Right hindlimb (tissue), 1 donor: ENCODE measurements at places on chromosomes 3 and 15.

GRCh38 chr15:58185439-58185838 is 47.3 kb downstream of the AQP9 start:
- DNase-seq: no peak

DNA sequence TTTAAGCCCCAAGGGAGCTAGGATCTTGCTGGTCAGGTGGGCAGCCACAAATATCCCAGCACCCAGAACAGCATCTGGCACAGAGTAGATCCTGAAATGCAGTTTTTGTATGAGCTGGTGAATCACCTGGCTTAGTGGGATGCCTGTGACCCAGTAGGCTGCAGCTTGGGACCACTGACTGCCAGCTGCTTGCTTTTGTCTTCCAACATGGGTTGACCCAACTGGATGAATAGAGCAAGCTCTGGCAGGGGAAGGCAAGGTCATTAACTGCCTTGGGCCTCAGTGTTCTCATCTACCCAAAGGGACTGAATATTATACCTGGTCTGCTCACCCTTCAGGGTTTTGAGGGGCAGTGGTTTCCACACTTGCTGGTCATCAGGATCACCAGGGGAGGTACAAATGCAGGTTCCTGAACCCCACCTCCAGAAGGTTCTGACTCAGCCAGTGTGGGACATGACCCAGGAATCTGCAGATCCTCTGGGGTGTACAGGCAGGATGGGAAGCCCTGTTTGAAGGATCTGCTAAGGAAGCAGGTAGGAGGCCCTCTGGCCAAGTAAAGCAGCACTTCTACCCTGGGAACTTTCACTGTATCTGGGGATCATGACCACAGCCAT is 55.4 kb downstream of the ITGA11 start:
- no peak for DNase-seq

GRCh38 chr3:5012367-5012766 is 33.1 kb downstream of the BHLHE40 start:
- no peak for DNase-seq

DNA sequence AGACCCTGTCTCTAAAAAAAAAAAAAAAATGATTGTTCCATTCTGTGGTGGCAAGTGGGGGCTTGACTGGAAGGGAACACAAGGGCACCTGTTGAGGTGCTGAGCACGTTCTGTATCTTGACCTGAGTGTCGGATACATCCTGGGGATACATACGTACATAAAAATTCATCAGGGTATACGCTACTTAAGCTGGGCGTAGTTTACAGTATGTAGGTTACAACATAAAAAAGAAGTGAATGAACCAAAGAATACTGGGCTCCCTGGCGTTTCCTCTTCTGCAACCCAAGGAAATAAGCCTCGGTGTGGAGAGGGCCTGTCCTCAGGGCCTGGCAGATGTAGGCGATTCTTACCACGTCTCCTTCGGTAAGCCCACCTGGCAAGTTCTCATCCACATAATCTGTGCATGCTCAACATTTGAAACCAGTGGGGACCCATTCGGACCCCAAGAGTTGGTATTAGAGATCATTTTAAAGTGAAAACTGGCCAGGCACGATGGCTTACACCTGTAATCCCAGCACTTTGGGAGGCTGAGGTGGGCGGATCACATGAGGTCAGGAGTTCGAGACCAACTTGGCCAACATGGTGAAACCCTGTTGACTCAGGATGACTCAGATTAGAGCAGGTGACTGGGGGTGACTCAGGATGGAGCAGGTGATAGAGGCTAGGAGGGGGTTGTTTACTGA is 5.1 kb upstream of the MUC20 start:
- DNase-seq: no peak

- DNase-seq: no peak
These were observed 296.6 kb upstream of the LMCD1 start for GRCh38 chr3:8204853-8205650.

DNA sequence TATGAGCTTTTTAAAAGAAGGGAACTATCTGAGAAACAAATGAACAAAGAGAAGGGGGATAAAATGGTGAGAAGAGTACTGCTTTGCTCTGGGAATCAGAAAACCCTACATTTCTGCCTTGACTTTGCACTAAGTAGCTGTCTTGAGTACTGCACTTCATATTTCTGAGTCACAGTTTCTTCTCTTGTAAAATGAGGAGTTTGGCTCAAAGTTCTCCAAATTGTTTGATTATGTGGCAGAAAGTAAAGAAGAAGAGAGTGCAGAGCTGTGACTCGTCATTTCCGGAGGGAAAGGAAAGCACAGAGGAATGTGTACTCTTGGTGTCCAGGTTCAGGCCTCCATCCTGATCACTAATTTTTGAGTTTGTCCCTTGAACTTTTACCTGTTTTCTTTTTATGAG is 54.7 kb downstream of the TP63 start:
- no peak for DNase-seq

GRCh38 chr15:51688863-51689262 is 7.6 kb downstream of the SCG3 start:
- DNase-seq: no peak

DNA sequence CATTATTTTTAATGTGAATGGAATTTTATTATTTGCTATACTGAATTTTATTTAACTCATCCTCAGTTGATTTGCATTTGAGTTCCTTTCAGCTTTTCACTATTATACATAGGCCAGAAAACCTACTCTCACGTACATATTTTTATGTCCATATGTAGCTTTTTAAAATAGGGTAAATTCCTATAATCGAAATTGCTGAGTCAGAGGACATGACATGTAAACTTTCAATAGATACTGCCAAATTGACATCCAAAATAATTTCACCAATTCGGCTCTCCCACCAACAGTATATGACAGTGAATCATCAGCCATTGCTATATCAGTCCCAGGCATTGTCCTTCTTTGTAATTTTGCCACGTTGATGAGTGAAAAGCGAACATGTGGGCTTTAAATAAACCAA is 222.5 kb downstream of the SQOR start:
- no peak for DNase-seq

DNA sequence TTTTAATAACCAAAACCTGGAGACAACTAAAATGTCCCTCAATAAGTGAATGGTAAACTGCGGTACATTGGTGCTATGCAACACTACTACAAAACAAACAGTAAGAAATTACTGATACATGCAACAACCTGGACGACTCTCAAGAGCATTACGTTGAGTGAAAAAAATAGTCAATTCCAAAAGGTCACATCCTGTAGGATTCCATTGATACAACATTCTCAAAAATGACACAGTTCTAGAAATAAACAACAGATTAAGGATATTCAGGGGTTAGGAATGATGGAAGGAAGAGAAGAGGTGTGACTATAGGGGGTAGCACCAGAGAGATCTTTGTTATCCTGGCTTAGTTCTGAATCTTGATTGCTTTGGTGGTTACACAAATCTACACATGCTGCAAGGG is 72.2 kb downstream of the ZNF148 start:
- no peak for DNase-seq

- no peak for DNase-seq
These were observed 335.7 kb upstream of the RORA start for GRCh38 chr15:61564785-61565184.

GRCh38 chr15:74378848-74379247 is 11.4 kb upstream of the CYP11A1 start:
- DNase-seq: no peak

GRCh38 chr3:111012388-111013248 is 59.0 kb upstream of the NECTIN3 start:
- no peak for DNase-seq

DNA sequence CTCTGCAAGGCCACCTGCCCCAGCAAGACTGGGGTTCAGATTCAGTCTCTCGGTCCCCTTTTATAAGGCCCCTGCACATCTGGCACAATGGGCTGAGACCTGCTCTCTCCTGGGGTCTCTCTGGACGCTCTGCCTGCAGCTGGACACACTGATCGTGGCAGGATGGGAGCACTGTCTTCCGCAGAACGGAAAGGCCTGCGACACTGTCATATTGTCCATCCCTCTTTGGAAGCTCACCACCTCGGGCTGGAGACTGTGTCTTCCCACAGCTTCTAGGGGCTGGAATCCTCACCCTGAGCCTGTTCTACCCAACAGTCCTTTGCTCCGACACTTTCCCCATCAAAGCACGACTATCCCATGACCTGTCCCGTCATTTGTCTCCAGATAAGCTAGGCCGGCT is 11.5 kb upstream of the IGDCC4 start:
- no peak for DNase-seq

GRCh38 chr15:37691911-37692310 is 242.5 kb upstream of the TMCO5A start:
- DNase-seq: peak; percentile 38

- DNase-seq: no peak
These were observed 49.9 kb downstream of the CASR start for GRCh38 chr3:122233101-122233952.

GRCh38 chr3:138289701-138290100 is 40.0 kb downstream of the NME9 start:
- DNase-seq: no peak

DNA sequence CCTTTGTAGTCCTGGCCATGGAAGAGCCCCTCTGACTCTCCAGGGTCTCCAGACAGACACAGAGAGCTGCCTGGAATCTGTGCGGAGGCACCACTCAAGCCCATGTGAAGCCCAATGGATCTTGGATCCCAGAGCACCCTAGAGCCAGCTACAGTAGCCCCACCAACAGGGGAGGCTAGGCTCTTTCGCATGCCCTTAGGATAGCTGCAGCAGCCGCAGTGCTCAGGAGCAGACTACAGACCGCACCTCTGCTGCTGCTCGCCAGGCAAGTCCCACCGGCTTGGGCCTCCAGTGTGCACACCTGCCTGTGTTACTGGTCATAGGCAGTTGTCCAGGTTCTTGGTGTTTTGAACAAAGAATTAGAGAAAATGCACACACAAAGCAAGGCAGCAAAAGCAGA is 131.6 kb downstream of the SPATA16 start:
- DNase-seq: no peak

- DNase-seq: no peak
These were observed 220.9 kb upstream of the BHLHE40 start for GRCh38 chr3:4758249-4758860.

DNA sequence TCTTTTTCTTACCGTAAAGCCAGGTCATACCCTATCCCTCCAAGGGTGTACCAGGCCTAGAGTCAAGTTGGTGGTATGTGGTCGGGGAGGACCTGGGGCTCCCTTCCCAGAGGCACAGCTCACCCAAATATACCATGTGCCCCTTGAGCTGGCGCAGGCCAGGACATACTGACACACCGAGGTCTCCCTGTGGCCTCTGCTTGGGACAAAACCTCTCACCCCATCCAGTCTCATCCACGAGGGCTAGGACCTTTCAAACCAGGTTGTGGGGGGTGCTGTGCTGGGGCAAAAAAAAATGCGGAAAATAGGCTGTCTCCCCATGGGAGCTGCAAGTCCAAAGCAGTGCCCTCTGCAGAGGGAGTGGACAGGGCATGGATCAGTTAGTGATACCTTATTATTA is 22.8 kb downstream of the PTH1R start:
- DNase-seq: no peak

DNA sequence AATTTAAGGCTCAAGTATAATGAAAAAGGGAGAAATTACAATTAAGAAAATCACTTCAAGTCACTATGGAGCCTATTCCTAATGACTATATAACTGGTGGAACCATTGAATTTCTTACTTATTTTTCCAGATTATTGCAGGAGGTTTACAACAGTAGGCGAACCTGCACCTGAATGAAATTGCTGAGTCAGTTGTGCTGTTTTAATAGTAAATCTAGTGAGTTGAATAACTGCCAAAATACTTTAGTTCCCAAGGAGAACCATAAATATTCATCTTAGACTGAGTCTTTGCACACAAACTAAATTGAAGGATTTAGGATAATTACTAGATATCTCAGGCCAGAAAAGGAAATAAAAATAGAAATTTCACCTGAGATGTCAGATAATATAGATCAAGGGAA is 1052.8 kb downstream of the NAALADL2 start:
- no peak for DNase-seq

DNA sequence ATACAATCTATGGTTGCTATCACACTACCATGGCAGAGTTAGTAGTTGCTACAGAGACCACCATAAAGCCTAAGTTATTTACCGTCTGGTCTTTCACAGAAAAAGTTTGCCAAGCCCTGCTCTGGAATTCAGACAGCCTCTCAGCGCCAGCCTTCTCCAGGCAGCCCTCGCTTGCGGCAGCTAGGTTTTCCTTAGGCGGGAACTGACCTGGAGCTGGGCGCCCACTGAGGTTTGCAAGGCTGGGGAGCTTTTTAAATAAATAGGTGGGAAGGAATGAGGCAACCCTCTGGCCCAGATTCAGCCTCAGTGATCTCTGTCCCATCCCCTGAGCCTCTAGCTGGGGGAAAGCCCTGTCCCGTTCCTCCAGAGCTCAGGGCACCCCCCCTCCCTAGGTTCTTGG is 1.2 kb downstream of the CTSH start:
- peak; percentile 72 for DNase-seq

- no peak for DNase-seq
These were observed 236.3 kb upstream of the LRTM1 start for GRCh38 chr3:55164191-55164590.

GRCh38 chr3:60588806-60589205 is 662.4 kb downstream of the FHIT start:
- DNase-seq: no peak

GRCh38 chr3:17143893-17144664 is 259.3 kb downstream of the PLCL2 start:
- DNase-seq: no peak

- DNase-seq: peak; percentile 37
These were observed 23.8 kb downstream of the VPS39 start for GRCh38 chr15:42184296-42184695.

DNA sequence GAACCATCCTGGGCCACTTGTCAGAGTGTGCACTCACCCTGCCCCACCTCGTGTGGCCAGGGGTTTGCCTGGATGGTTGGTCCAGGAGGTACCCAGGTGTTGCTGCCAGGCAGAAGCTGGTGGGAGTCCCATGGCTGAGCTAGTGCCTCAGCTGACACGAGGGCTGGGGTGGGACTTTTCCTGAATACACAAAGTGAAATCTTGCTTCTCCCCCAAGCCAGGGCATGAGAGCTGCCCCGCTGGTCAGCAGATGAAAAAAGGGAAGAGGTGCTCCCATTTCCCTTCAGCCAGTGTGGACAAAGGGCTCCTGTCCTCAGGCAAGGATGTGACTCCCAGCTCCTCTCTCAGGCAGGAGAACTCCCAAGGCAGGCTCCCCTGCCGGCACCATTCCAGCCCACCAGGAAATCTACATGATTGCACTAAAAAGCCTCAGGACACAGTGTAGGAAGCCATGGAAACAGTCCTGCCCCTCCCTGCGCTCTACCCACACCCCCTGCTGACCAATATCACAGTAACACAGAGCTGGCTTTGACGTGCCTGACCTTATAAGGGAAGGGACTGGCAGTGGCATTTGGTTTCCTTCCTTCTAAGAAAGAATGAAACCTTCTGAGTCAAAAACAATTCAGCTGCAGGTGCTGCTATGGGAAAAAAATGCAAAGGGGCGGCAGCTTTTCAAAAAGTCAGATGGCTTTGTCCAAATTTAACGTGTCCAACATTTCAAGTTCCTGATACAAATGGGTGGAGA is 33.9 kb downstream of the MYO5C start:
- DNase-seq: peak; percentile 60

- DNase-seq: no peak
These were observed 48.9 kb upstream of the TCF12 start for GRCh38 chr15:56869573-56869972.

- no peak for DNase-seq
These were observed 162.7 kb downstream of the LPP start for GRCh38 chr3:188316723-188317070.
